ENCODE measurements at places on chromosomes 16 and 17.

DNA sequence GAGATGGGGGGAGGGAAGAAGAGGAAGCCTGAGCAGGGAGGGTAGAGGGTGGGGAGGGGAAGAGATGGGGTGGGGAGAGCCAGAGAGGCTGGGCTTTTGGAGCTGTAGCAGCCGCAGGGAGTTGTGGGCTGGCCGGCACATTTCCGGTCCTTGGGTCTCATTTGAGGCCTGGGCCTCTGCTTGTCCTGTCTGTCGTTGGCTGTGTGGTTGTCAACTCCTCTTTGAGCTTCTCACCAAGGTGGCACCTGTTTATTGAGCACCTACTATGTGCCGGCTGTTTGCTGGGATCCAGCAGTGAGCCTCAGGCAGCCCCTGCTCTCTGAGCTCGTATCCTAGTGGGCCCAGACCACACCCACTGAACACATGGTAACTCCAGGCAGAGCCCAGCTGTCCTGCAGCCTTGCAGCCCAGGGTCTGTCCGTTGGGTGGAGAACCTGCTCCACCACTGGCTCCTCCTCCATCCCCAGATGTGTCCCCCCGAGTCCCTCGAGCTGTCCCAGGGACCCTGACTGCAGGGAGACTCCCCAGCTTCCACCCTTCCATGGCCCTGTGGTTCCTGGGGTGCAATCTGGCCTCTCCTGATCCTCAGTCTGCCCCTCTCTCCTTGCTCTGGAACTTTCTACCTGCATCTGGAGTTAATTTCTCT, 164.9 kb downstream of the IRF8 start:
- no peak for DNase-seq

DNA sequence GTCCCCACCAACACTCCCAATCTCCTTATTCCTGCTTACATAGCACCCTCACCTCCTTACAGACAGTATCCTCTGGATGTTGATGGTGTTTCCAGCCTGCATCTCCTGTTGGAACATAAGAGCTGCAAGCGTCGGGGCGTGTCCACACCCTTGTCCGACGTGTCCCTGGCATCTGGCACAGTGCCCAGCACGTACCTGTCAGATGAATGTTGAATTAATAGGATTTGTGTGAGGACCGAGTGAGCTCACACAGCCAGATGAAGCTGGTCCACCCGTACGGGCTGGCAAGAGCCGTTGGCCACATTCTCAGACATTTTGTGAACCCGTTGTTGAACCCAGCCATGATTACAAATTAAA, 12.2 kb upstream of the CBX4 start:
- no peak for DNase-seq

- peak; percentile 55 for DNase-seq
These were observed 438 bp downstream of the GRN start for GRCh38 chr17:44345454-44346026.

DNA sequence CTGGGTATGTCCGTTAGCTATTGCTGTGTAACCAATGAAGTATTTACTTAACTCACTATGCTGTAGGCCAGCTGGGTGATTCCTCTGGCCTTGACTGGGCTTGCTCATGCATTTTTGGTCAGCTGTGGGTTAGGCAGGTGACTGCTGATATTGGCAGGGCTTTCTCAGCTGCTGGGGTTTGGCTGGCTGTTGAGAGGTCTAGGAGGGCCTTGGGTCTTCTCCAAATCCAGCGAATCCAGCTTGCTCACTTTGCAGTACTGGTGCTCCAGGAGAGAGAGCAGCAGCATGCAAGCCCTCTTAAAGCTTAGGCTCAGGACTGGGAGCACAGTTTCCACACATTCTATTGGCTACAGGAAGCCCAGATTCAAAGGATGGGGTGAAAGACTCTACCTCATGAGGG, 270.1 kb downstream of the PHKB start:
- no peak for DNase-seq

- no peak for DNase-seq
These were observed 2.0 kb downstream of the LHX1 start for GRCh38 chr17:36939052-36939801.

- no peak for DNase-seq
These were observed 49.8 kb upstream of the SCNN1B start for GRCh38 chr16:23252310-23252709.

DNA sequence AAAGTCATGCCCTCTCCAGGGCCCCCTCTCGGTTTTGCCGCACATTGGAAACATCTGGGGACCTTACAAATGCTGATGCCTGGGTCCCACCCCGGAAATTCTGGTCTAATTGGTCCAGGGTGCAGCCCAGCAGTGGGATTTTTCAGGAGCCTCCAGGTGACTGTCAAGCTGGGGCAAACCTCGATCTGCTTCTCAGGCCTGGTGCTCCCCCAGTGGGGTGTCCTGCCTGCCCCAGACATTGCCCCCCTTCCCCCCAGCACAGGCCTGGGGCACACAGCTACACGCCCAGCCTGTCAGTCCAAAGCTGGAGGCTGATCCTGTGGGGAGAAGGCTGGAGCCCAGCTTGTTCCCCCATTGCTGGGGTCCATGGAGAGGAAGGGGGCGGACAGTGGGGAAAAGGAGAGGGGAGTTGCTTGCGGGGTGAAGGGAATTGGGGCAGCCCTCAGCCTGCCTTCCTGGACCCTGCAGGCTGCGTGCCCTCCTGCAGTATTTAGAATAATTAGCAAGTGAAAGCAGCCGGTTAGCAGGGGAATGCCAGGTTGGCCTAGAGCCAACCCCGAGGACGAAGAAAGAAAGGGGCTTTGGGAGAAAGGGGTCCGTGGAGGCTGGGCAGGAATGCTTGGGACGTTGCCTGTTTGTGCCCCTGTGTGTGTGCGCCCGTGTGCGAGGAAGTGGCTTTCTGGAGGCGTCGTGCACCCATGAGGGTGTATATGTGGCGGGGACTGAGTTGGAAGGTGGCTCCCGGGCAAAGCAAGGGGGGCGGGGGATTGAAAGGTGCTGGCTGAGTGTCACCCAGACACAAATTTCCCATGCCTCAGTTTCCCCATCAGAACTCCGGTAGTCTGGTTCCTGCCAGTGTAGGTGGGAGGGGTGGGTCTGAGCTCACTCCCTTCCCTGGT, 5.9 kb downstream of the FOXJ1 start:
- no peak for DNase-seq

GRCh38 chr17:65662196-65662595, 100.7 kb upstream of the AXIN2 start:
- DNase-seq: no peak

- DNase-seq: no peak
These were observed 83.9 kb downstream of the NT5M start for GRCh38 chr17:17387017-17387497.

DNA sequence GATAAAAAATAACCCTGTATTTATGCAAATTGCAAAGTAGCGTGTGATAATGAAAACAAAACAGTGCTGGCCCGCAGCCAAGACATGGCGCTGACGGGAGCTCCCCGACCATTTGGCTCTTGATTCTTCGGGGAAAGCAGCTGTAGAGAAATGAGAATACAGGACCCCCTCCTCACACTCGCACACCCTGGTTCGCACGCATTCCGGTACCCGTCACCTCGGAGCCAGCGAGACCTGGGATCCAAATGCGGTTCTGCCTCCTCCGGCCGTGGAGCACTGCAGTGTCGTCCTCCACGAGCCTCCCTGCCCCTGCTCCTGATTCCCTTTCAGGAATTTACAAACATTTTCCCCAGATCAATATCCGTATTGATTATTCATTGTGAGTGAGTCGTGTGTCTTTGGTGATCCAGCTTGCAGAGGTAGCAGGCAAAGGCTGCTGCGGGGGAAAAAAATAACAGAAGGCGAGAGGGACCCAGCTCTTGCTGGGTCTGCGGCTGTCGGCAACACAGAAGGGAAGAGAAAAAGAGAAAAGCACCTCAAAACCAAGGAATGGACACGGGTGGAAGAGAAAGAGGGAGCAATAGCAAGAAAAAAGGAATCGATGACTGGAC, 184.1 kb upstream of the ZFHX3 start:
- no peak for DNase-seq

- DNase-seq: no peak
These were observed 12.5 kb downstream of the ZNF652 start for GRCh38 chr17:49349541-49349940.

GRCh38 chr16:59060207-59060606, 326.1 kb upstream of the GOT2 start:
- no peak for DNase-seq

DNA sequence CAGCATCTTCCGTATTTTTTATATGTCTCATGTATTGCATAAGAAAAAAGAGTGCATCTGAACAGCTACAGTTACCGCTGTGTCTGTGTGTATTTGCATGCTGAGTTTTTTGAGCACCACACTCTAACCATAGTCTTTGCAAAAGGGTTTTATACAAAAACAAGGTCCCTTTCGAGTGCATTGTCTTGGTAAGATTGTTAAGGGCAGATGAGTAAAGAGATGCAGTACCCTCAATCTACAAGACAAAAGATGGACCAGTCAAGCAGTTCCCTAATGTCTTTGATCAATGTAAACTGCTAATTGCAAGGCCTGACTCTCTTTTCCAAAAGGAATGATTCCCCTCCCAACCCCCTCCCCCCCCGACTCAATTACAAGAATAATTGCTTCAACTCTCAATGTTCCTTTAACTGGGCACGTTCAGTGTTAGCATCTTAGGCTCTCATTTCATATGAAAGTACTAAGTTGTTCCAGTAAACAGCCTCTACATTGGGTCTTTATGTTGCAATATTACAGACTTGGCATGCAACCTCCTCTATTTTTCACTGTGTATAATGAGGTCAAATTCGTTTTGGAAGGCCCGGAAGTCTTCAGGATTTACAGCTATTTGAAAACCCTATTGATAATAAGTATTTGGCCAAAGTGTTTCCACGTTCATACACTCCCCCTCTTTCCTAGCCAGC, 471.4 kb upstream of the RBFOX1 start:
- no peak for DNase-seq

DNA sequence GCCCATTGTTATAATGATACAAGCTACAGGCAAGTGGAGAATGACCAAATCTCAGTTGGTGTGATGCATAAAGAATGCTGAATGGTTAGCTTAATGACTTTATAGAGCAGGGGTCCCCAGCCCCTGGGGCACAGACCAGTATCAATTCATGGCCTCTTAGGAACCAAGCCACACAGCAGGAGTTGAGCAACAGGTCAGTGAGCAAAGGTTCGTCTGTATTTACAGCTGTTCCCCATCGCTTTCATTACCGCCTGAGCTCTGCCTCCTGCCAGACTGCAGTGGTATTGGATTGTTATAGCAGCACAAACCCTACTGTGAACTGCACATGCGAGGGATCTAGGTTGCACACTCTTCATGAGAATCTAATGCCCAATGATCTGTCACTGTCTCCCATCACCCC, 114.0 kb upstream of the ZFHX3 start:
- no peak for DNase-seq

DNA sequence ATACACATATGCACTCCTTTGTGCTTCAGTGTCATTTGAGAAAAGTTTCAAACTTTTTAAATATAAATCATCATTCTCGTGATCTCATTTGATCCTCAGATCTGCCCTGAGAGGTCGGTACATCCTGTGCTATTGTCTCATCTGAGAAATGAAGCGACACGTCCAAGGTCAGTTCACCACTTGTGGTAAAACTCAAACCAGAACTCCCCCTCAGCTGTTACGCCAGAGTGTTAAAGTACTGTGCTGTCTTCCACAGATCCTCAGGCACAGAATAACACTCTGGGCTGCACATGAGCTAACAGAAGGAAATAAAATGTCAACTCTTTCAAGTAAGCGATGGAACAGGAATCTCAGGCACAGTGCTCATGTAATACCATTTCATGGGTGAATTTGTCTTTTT, 31.4 kb downstream of the ANKFN1 start:
- DNase-seq: no peak

DNA sequence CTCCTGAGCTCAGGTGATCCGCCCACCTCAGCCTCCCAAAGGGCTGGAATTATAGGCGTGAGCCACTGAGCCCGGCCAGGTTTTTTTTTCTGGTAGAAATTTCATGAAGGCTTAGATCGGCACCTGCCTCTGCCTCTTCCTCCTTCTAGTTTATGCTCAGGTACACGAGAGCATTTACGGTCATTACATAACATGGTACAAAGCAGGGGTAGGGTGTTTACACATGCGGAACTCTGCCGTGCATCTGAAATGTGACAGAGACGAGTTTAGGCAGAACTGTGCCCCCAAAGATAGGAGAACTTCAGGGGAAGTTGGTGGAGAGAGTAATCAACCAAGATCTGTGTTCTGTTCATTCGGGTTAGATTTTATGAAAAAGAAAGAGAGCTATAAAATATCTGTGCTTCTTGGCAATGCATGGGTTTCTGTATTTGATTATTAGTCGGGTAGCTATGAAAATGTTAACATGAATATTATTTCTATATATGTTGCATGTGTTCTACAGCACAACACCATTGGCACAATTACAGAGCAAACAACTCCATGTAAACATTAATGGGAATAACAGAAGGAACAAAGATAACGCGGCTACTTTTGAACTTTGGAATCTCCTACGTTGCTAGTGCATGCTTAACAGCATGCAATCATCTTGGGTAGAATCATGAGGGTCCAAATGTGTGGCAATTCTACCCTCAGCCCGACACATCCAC, 23.5 kb upstream of the MAP2K6 start:
- no peak for DNase-seq

GRCh38 chr16:58494981-58495520, 4.9 kb upstream of the NDRG4 start:
- peak; percentile 40 for DNase-seq

- DNase-seq: no peak
These were observed 28.8 kb upstream of the RMI2 start for GRCh38 chr16:11316331-11317015.

DNA sequence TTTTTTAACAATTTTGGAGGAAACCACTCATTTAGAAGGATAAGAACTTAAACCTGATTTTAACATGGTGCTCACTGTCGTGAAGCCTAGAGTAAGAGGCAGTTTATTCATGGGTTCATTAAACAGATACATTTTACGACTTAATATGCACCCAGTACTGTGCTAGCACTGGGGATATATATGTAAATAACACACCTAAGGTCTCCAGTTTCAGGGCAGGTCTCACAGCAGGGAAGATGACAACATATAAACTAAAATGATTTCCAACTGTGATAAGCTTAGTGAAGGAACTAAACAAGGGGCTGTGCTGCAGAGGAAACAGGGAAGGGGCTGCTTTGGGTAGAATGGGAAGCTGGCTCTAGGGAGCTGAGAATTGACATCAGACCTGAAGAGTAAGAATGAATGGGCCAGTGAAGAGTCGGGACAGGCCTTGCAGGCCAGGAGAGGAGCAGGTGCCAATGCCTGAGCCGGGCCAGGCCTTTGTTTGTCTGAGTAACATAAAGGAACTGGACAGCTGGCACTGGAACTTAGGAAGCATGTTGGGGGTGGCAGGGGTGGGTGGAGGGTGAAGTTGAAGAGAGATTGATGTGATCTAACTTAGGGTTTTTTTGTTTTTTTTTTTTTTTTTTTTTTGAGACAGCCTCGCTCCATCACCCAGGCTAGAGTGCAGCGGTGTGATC, 12.1 kb downstream of the NT5M start:
- no peak for DNase-seq

Measured in AML-193 (cell line).